ENCODE measurements at places on chromosomes 6 and 20.
A peak's percentile ranks its signal among the peaks of the same experiment; 100 is the strongest.

GRCh38 chr6:7311176-7311575, 1.8 kb downstream of the SSR1 start:
- peak; percentile 50 for DNase-seq

GRCh38 chr20:875115-875514, 41.0 kb downstream of the ANGPT4 start:
- no peak for DNase-seq

DNA sequence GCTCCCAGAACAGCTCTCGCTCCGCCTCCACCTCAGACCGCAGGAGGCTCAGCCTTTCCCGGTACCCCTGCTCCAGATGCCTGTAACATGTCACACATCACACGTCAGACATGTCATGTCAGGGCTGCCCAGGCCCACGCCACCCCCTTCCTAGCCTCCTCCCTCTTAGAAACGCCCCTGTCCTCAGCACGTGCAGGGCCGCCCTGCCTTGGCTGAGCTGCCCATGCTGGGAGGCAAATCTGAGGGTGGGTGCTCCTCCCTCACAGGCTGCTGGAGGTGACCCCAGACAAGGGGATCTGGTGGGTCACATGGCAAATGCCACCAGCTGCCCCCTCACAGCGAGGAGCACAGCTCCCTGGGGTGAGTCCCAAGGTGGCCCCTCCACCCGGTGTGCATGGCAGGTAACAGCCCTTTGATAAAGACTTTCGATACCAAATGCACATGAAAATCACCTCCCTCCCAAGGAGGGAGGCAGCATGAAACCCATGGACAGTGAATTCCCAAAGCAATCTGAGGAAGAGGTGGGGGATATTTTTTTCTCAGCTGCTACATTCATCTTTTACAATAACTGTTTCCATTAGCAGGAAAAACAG, 84.1 kb downstream of the GINS1 start:
- no peak for DNase-seq

DNA sequence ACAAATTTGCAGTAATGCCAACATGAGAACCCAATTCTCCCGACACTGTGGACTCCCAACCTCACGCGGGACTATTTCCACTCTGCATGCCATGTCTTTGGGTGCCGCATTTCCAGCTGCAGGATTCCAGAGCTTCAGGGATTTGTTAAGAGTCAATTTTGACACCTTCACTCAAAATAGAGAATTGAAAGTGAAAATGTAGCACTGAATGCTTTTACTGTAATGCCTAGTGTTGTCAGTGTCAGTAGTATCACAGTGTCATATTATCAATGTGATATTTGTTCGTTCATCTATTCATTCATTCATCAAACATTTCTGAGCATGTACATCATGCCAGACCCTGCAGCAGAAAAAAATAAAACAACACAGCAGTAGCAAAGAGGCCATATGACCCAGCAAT, 13.4 kb upstream of the FAM50B start:
- DNase-seq: no peak

- peak; percentile 70 for DNase-seq
Observed at GRCh38 chr6:130708338-130708737, 118.9 kb upstream of the SMLR1 start.

DNA sequence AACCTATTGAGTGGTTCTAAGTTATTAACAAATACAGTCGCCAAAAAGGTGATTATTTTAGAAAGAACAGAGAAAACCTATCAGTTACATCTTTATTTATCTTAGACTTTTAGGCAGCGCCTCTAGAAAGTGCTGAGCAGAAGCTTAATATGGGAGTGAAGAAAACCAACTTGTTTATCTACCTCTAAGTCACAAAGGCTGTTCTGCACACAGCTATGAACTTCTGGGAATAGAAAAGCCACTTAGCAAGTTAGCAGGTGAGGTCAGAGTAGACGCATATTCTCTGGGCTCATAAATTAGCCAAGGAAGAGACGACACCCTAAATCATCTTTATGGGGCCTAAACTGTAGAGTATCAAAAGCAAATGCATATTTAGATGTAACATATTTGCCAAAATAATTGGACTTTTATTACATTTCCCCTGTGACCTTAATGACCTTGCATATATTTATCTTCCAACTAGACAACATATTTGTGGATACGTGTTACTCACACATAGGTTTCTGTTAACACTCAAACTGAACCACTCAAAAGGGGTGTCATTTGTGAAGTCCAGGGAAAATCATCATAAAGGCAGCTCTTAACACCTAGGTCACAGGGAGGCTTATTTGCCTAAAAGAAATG, 267.1 kb downstream of the ADGB start:
- DNase-seq: no peak

DNA sequence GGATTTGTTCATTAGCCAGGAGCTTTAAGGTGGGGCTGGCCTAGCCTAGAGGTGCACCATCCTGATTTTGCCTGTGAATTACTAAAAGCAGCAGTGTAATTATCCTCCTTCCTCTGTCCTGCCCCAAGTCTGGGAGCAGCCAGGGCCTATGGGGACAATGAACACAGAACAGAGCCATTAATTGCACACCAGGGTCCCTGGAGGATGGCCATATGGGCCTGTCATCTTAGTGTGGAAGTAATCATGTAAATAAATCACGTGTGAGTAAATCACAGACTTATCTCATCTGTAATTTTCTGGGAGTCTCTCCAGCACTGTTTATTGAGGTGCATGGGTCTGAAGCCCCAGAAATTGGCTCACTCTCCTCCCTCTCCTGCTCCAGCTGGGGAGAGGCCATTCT, 176.3 kb downstream of the LRFN2 start:
- DNase-seq: no peak

GRCh38 chr6:170209354-170210025, 81.4 kb downstream of the DLL1 start:
- DNase-seq: no peak

- no peak for DNase-seq
Observed at GRCh38 chr6:161220346-161220745, 53.5 kb downstream of the AGPAT4 start.

GRCh38 chr20:45020236-45020886, 54.0 kb downstream of the STK4 start:
- peak; percentile 66 for DNase-seq

DNA sequence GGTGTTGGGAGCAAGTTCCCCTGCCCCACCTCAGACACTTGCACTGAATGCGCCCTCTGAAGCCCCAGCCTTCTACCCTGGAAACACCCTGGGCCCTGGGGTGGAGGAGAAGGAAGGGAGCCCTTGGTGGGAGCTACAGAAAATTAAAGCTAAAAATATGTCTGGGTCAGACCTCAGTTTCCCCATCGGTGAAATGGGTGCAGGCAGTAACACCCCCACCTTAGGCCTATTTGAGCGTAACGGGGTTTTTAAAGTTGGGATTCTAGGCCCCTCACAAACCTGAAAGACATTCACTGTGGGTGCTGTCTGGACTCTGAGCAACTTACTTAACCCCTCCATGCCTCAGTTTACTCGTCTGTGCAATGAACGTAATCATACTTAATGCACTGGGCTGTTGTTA, 19.3 kb upstream of the CDH22 start:
- DNase-seq: no peak

GRCh38 chr6:25340431-25341202, 61.4 kb downstream of the CARMIL1 start:
- no peak for DNase-seq

DNA sequence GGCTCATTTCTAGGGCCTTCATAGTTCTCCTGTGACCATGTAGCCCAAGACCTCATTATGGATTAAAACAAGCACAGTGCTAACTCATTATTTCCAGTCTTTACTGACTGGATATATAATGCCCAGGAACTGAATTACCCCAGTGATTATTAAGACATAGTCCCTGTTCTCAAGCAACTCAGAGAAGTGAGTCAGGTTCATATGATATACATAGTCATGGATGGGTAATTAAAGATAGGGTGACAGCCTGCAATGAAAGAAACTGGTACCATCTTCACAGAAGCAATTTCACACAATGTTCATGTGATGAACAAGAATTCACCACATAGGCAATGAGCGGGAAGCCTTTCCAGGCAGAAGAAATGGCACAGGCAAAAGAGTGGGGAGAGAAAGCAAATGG, 3.5 kb downstream of the TRIM27 start:
- DNase-seq: no peak

- DNase-seq: no peak
Observed at GRCh38 chr20:62617711-62618483, 24.4 kb upstream of the SLCO4A1 start.

DNA sequence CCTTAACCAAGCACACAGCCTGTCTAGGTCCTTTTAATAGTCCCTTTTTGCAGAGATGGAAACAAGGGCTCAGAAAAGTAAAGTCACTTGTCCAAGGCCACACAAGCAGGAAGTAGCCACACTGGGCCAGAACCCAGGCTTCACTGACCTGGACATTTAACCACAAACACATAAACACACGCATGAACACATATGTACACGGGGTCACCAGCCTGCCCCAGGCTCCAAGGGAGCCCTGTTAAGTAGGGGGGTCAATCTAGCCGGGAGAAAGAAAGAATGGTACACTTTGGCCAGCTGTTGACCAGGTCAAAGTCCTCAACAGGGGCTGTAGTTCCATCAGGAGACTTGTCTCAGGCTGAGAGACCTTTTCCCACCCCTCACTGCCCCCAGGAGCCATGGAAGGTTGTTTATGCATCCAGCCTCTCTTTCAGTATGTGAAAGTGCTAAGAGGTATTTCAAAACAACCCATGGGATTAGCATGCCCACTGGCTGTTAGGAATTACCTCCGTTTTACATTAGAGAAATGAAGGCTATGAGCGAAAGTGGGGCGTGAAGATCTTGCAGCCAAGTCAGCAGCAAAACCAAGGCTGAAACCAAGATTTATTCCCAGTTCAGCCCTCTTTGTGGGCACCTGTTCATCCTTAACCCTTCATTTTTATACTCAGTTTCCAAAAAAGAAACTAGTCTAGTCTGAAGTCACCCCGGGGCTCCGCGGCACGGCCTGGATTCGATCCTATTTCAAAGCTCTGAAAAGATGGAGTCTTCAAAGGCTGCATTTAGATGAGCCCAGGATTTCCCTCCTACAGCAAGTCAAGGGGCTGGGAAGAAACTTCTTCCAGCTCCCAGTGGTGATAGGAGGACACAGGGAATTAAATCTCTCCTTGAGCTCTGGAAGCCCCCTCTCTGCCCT, 9.8 kb downstream of the SDC4 start:
- peak; percentile 47 for DNase-seq

GRCh38 chr6:33271117-33271467, 584 bp downstream of the VPS52 start:
- DNase-seq: no peak

- DNase-seq: no peak
Observed at GRCh38 chr6:157203312-157203744, 120.0 kb downstream of the TMEM242 start.

GRCh38 chr6:16559071-16559470, 202.2 kb downstream of the ATXN1 start:
- no peak for DNase-seq

- no peak for DNase-seq
Observed at GRCh38 chr20:31716818-31717477, 5.7 kb downstream of the BCL2L1 start.

DNA sequence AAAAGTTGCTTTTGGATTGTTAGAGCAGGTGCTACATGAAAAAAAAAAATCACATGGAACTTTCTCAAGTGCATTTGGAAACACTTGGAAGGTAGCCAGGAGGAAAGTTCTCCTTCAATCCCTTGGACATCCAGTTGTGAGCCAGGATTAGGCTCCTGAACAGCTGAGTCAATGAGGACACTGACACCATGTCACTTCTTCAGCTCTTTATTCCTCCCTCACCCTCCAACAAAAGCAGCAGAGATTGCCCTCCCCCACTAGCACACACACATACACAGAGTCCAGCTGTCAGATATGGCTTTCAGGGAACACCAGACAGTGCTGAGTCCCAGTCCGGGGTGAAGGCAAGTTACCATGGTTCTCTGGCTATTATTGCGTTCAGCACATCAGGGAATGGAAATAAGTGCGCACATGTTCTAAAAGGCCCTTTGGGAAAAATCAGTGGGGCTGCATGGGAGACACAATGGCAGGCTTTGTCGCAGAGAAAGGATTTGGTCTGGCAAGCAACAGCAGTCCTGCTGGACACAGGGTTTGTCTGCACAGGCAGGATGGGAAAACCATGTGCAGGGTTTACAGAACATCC, 124.7 kb upstream of the MARCKS start:
- peak; percentile 31 for DNase-seq

DNA sequence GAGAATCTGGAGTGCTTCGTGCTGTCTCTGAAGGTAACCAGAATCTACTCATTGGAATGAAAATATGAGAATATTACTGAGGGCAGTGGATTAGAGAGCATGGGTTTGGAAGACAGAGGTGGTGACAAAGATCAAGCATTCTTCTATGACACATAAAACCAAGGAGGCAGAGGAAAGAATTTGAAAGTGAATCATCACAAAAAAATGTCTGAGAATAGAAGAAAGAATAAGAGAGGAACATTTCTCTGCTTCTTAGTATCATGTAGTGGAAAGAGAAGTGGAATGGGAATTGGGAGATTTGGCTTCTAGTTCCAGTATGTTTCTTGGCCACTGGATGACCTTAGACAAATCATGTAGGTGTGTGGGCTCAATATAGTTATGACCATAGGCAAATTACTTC, 474.0 kb downstream of the TFAP2B start:
- DNase-seq: no peak

GRCh38 chr6:153634416-153634815, 404.6 kb upstream of the OPRM1 start:
- DNase-seq: no peak

- DNase-seq: no peak
Observed at GRCh38 chr6:148247386-148248063, 95.1 kb upstream of the SASH1 start.

DNA sequence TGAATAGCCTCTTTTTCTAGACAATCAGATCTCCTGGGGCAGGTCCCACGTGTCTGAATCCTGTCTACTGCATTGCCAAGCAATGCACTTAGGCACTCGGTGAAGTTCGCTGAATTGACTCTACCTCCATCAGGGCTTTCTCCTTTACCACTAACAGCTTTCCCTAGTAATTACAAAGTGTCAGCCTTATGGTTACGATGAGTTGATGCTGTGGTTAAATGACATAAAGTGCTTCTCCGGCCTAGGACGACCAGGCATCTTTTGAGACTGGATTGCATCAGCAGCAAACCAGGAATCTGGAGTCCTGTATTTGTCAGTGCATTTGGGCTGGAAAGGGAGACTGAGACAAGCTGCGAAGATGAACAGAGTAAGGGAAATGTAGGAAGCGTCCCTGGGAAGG, 21.5 kb downstream of the NOX3 start:
- DNase-seq: no peak

DNA sequence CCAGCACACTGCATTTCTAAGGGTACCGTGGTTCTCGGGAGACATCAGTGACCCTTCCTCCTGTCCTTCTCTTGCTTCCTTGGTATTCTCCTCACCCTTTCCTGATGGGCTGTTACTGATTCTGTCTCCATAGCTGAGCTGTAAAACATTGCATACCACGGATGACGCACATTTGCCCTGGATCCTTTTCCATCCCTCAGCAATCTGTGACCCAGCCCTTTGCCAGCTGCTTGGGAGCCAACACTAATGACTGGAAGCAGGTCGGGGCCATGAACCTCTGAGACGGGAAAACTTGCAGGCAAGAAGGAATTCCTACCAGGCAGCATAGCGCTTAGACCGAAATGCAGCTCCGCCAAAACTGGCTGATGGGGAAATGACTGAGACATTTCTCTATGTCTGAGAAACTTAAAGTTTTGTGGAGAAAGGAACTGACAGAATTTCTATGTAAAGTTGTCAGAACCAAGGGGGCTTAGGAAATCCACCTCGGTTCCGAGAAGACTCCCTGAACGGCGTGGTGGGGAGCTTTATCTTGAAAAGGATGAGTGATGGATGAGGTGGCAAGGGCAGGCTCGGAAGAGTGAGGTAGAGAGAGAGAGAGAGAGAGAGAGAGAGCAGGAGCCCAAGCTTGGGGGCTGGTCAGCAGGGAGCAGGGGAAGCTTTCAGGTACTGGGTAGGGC, 19.2 kb downstream of the TUBB2B start:
- peak; percentile 89 for DNase-seq

All from adipocyte (in vitro differentiated cells).